Left renal pelvis (tissue), 4 donors: ENCODE measurements at places on chromosomes 5 and 9.
A peak's percentile ranks its signal among the peaks of the same experiment; 100 is the strongest.

- no peak for DNase-seq
These were observed 152.6 kb downstream of the RGS3 start for GRCh38 chr9:113616116-113616515.

DNA sequence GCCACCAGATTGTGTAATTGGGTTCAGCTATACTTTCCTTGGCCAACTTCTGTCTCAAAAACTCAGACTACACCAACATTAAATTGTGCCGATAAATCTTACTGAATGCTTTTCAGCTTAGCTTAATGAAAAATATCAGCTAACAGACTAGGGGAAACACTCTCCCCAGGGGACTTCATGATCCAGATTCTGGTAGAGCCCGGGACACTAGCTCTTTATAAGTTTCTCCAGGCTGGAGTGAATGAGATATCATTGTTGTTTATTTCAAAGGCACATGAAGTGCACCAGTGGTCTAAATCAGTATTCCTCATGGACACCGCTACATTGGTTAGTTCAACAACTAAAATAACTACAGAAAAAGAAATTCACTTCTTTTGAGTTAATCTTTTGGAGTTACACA, 10.5 kb upstream of the LHFPL2 start:
- DNase-seq, result no peak

DNA sequence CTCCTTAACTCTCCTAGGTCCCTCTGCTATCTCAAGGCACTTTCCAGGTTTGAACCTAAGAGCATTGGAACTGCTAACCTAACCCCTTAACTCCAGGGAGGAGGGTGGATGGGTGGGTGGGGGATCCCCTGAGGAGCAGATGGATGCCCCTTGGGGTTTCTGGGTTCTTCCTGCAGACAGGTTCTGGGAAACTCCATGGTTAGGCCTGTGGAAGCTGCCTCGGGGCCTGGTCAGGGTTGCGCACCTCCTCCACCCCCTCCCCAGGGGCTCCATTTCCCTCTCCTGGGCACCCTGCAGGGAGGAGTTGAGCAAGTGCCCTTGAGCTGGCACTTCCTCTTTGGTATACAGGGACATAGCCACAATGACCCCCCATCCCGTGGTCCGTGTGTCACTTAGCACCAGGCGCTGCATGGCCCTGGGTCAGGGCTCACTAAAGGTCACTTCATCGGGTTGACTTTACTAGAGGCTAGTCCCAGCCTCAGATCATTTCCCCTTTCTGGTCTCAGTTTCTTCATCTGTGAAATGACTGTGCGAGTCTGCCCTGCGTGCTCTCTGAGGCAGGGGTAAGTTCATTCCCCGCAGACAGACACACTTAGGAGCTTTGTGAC, 16.0 kb downstream of the CXXC5 start:
- no peak for DNase-seq

DNA sequence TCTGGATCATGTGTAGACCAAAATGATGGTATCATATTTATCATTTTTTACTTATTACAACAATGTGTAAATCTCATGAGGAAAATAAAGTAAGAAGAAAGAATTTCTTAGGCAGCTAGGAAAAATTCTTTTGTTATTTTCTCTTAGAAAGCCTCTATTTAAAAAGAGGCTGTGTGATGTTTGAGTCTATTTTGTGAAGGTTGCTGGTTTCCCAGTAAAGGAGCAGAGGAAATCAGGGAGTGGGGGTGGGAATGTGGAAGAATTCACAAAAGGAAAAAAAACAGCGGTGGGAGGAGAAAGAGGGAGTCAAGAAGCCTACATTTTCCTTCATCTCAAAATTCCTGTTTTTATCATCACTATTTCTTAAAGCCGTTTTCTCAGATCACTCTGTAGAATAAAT, 20.1 kb downstream of the PTCH1 start:
- no peak for DNase-seq

- no peak for DNase-seq
These were observed 580 bp upstream of the DUSP1 start for GRCh38 chr5:172771439-172772111.

DNA sequence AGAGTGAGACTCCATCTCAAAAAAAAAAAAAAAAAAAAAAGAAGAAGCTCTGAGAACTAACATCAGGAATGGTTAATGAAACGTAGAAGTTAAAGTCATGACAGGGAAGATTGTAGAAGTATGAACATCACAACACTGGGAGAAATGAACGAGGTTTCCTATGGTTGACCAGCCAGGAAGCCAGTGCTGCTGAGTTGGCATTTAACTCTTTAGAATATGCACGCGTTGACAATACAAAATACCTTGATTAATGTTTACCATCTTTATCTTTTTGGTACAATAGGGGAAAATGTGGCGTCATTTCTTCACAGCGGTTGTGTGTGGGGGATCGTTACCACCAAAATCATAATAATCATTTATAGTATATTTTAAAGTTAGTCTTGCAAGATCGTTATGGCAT, 32.0 kb downstream of the ABO start:
- DNase-seq, result no peak

GRCh38 chr5:14699807-14700400, 35.4 kb downstream of the OTULIN start:
- no peak for DNase-seq

GRCh38 chr9:108382310-108382709, 473.5 kb downstream of the ACTL7B start:
- DNase-seq, result no peak

DNA sequence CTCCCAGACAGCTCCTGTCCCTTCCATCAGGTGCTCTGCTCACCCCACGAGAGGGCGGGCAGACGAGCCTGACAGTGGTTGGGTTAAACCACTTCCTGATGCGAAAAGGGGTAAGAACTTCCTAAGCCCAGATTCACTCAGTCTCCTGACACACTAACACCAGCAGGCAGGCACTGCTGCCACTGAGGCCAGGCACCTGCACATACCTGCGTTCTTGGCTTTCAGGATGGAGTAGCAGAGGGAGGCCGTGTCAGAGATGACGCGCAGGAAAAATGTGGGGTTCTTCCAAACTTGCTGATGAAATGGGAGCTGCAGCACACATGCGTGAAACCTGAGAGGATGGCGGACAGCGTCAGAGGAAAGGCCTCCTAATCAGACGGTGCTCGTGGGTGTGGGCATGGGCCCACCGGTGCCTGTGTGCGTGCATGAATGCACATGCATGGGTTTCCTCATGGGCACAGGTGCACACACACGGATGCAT, 29.9 kb downstream of the SLC6A18 start:
- no peak for DNase-seq

GRCh38 chr9:14849296-14849695, 60.9 kb downstream of the FREM1 start:
- DNase-seq, result no peak

DNA sequence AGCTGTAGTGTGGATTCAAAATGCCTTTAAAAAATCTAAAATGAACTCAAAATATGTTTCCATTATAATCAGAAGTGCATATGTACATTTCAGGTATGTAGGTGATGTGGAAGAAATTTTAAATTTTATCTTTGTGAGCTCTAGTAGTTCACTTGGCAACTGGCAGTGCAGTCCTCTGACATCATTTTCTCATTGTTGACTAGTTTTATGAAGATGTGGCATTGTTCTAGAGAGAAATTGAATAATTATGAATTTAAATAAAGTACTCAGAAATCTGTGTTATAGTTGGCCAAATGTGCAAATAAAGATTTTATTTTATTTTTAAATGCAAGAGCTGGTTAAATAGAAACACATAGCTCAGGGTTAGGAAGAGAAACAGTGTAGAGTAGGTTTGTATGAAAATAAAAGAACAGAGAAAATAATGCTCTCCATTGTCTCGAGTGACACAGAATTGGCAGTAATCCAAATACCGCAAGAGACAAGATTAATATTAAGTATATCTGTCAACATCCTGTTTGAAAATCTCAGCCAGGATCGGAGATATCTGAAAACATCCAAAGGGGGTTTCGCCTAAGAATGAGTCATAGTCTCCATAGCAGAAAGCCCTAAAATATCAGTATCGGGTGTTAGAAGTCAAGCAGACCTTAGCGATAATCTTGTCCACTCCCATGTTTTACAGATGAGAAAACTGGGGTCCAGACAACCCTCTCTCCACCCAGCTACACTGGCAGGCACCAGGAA, 189.4 kb downstream of the CCDC192 start:
- no peak for DNase-seq

DNA sequence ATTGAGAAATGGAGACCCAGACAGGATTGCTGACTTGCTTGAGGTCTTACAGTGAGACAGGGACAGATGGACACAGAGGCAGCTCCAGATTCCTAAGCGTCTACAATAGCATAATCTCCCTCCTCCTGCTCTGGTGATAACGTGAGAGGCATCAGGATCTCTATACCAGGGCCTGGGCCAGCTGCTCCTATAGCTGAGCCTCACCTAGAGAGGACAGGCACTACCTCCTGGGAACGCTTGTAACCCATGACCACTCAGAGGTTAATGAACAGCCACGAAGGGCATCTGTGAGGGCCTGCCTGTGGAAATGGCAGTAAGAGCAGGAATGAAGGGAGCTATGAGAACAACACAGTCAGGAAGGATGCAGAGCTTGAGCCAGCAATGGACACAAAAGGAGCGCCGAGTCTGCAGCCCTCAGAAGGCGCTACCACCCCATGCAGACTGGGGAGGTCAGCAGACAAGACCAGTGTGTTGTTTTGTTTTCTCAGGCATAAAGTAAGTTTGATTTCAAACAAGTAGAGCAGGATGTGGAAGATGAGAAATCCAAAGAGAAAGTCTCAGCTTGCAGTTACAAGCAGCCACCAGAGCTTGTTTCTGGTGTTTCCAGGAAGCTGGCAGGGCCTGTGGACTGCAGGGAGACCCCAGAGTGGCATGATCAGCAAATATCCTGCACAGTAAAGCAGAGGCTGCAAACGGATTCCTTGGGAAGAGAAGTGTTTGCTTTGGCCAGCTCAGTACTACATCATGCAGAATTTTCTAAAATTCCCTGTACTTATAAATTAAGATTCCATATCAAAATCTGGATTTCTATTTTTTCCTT, 17.4 kb downstream of the ANKS6 start:
- DNase-seq, result no peak

DNA sequence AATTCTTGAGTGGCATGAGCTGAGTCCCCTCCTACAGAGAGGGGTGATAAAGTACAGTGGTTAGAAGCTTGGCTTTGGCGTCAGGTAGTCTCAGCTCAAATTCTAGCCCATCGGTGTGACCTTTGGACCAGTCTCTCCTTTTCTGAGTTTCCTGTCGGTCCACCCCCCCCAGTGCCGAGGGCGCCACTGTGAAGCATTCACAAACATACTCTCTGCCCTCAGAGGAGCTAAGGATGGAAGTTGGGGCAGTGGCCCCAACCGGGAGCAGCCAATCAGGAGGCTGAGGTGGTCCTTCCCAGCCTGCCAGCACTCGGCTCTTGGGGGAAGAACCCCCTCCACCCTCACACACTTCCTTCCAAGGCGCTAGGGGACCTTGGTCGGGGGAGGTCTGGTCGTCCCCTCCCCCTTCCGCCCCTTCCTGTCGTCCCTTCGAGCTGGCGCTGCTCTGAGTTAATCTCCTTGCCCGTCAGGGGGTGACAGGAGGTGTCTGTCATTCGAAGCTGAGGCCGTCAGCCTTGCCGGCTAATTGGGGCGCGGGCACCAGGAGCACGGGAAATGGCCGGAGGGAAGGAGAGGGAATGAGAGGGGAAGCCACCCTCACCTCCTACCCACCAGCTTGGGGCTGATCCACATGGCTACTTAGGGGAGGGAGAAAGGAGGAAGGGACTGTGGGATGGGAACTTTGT, 53.0 kb downstream of the CXXC5 start:
- DNase-seq, result no peak

DNA sequence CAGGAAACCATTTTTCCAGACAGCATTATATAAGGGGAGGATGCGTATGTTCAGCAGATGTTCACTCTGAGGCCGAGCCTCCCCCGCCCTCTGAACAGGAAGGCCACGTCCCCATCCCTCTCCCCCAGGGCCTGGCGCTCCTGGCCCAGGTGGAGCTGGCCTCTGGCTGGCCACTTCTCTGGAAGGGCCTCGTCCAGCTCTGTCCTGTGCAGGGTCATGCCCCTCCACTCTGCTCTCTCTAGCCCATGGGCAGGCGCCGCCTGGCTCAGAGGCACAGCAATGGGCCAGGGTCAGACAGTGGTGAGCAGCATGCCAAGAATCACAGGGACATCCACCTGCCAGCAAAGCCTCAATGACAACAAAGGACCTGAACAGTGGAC, 34.2 kb downstream of the ADAMTS2 start:
- DNase-seq, result no peak

GRCh38 chr9:117763314-117763713, 59.1 kb downstream of the TLR4 start:
- no peak for DNase-seq

DNA sequence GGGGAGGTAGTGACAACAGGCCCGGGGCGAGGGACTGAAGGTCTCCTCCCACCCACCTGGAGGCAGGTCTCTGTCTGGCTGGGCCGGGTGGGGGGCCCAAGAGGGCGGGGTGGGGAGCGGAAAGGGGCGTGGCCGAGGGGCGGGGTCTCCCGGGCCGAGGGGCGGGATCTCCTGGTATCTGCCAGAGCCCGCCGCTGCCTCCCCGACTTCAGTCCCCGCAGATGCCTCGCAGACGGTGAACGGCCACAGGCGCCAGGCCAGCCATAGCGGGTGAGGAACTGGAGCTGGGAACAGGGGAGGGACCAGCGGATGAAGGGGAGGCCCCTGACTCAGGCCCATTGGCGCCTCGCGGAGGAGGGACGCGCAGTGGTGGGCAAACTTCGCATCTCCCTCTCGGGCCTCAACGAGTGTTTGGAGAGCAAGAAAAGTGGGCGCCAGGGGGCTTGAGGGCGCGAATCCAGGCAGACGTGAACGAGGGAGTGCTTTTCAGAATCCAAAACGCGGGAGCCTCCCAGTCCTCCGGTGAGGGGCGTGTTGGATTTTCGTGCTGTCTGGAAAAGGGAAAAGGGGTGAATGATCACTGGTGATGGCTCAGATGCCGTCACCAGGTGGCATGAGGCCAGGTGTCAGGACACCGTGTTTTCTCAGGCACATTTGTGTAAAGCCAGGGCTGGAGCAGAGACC, at the start of gene ADGRD2:
Gene ADGRD2, plus strand, starts transcription at position 211 of the 684 bp plus-strand sequence. CDS start 1,216 bp downstream, outside the sequence.
- peak; percentile 16 for DNase-seq

DNA sequence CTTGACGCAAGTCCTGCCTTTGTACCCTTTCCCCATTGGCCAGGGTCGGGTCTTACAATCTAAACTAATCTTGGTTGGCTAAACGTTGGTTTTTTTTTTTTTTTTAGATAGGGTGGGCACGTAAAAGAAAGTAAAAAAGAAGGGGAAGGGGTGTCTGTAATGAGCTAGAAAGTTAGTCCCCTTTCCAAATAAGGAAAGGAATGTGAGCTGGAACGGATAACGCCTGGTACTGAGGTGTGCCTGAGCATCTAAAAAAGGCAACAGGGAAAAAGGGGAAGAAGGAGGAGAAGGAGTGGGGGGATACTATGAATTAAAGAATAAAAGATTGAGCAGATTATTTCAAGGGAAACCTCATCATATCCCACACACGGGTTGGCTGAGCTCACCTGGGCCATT, 66.2 kb upstream of the IL17B start:
- DNase-seq, result no peak

GRCh38 chr9:85224729-85225128, 517.0 kb downstream of the AGTPBP1 start:
- no peak for DNase-seq

DNA sequence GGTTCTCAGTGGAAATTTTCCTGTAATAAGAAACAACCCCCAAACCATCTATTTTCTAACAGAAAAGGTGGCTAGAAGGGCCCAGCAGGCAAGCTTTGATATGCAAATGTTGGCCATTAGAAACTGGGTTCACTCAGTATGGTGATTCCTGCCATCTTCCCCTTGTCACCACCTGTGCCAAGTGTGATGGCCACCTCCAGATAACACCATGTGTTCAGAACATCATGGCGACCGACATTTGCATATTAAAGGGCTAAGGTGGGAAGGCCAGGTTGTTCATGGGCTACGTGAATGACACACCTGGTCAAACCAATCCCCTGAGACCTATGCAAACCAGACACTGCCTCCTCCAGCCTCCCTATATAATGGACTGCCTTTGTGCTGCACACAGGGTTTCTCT, 20.4 kb downstream of the FOXE1 start:
- no peak for DNase-seq

GRCh38 chr5:45578270-45578669, 117.9 kb downstream of the HCN1 start:
- no peak for DNase-seq
